ENCODE measurements at places on chromosomes 12 and 14.

DNA sequence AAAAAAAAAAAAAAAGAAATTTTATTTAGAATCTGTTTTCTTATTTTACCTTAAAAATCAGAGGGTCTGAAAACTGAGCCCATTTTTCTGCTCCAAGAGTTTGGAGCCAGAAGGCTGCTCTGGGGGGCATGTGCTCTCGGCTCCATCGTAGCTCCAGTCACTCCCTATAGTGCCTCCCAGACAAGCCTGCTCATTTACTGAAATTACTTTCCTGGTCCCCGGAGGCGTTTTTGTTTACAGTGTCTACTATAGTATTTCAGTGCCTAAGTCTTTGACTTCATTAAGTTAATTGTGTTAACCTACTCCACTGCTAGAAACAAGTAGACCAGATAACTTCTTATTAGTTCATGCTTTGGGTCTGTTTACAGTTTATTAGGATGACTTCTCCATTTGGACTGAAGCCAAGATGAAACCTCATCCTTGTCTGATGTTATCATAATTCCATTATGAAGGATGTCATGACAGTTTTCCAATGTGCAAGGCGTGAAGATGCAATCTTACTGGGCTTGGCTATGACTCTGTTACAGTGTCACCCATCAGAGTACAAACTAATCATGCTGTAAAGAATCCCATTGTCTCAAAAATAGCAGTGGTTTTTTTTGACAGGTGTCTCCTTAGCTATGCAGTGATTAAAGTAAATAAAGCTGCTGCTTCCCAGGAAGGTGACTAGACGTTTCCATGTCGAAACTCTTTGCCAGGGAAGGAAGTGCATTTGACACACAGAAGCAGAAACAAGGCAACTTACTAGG lies 182.3 kb downstream of the TMEM132C start:
- H3K27ac ChIP-seq: no peak overlapping the region
- no peak overlapping the region for H3K4me3 ChIP-seq
- H3K36me3 ChIP-seq: no peaks in the 10 kb centered on the region
- no peaks in the 10 kb centered on the region for H3K27me3 ChIP-seq

- no peak for DNase-seq
- peaks cover 59% of the 10 kb centered on the region for H3K36me3 ChIP-seq
- no peak overlapping the region for H3K27ac ChIP-seq
- no peak overlapping the region for H3K4me3 ChIP-seq
These were observed 29.3 kb upstream of the EAPP start for GRCh38 chr14:34568803-34569202.

- H3K4me1 ChIP-seq: peaks cover 6% of the 10 kb centered on the region
- H3K36me3 ChIP-seq: no peaks in the 10 kb centered on the region
- no peak for DNase-seq
These were observed 16.9 kb downstream of the ABCB9 start for GRCh38 chr12:122949405-122949804.

DNA sequence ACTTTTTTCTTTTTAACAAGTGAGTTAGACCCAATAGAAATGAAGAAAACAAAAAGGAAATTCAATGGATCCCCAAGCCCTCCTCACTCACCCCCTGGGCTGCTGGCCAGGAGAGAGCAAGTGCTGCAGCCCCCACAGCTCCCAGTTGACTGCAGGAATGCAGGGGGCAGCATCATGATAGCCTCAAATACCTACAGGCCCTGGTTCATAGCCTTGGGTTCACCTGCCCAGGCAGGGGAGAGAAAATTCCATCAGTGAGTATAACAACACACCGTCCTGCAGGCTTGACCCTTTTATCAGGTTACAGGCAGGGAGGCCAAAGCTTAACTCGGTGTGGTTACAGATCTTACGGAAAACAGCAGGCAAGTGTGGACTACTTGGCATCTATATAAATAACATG lies 76.3 kb downstream of the PHLDA1 start:
- no peak for DNase-seq
- H3K27me3 ChIP-seq: no peaks in the 10 kb centered on the region
- H3K4me3 ChIP-seq: no peak overlapping the region
- no peaks in the 10 kb centered on the region for H3K36me3 ChIP-seq
- H3K27ac ChIP-seq: no peak overlapping the region
- H3K4me1 ChIP-seq: peaks cover 17% of the 10 kb centered on the region

GRCh38 chr12:54128416-54128815 lies 60.4 kb downstream of the SMUG1 start:
- H3K4me1 ChIP-seq: peaks cover 10% of the 10 kb centered on the region
- no peak overlapping the region for H3K27ac ChIP-seq
- peaks cover 33% of the 10 kb centered on the region for H3K27me3 ChIP-seq
- no peak overlapping the region for H3K4me3 ChIP-seq
- H3K36me3 ChIP-seq: no peaks in the 10 kb centered on the region
- no peak for DNase-seq

DNA sequence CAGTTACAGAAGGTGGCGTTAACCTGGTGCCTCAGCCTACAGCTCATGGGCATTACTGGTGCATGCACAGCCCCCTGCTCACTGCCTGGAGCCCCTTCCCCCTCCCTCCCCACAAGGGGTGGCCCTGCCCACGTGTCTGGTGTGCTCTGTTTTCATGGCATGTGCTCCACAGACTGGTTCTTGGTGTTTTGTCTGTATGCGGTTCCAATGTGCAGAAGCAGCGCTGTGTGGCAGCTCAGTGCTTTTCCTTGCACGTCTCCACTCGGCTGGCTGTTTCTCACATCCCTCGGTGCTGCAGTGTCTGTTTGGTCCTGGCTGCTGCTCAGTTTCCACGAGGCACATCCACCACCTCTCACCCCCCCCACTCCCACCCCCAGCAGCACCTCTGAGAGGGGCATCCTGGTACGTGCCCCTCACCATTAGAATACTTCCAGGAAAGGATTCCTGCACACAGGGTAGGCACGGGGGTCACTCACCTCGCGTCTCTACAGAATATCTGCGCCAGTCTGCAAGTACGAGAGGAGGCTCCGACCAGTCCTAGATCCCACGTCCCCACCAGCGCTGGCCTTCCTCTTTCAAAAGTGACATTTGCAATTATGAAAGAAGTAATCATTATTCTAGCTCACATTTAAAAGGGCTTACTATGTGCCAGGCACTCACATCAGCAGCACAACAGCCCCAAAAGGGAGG lies 27.1 kb downstream of the DIO3 start:
- H3K36me3 ChIP-seq: no peaks in the 10 kb centered on the region
- no peak overlapping the region for H3K27ac ChIP-seq
- H3K4me3 ChIP-seq: no peak overlapping the region
- no peaks in the 10 kb centered on the region for H3K4me1 ChIP-seq

DNA sequence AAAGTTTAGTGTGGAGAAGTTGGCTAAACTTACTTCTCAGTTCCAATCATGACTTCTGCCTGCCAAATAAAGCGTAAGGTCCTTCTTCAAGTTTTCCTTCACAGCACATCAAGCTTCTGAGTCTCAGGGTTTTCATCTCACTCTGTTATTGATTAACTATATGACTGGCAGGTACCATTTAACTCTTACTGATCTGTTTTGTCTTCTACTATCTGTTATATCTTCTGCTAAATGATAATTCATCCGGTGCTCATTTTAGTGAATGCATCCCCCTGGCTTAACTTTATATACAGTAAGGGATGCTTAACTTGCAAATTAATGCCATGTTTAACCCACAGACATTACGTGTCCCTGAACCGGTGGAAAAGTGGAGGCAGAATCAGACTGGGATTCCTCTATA lies 20.7 kb downstream of the LGR5 start:
- no peaks in the 10 kb centered on the region for H3K27me3 ChIP-seq
- no peaks in the 10 kb centered on the region for H3K4me1 ChIP-seq
- no peak overlapping the region for H3K4me3 ChIP-seq
- no peak overlapping the region for H3K27ac ChIP-seq
- H3K36me3 ChIP-seq: no peaks in the 10 kb centered on the region

GRCh38 chr12:3996322-3996721 lies 123.1 kb upstream of the PARP11 start:
- no peaks in the 10 kb centered on the region for H3K4me1 ChIP-seq
- no peak overlapping the region for H3K4me3 ChIP-seq
- H3K27me3 ChIP-seq: no peaks in the 10 kb centered on the region
- H3K36me3 ChIP-seq: no peaks in the 10 kb centered on the region
- DNase-seq: no peak
